Nephron progenitor cell (in vitro differentiated cells): ENCODE measurements at places on chromosomes 1 and 21.
A peak's percentile ranks its signal among the peaks of the same experiment; 100 is the strongest.

- DNase-seq: no peak
These were observed 101.2 kb downstream of the AKT3 start for GRCh38 chr1:243748706-243749283.

- no peak for DNase-seq
These were observed 12.2 kb downstream of the ZDHHC18 start for GRCh38 chr1:26838474-26839338.

GRCh38 chr1:160362168-160362957 lies 4.5 kb upstream of the NHLH1 start:
- no peak for DNase-seq

GRCh38 chr1:115595279-115596079 lies 46.3 kb upstream of the VANGL1 start:
- DNase-seq: peak; percentile 91

DNA sequence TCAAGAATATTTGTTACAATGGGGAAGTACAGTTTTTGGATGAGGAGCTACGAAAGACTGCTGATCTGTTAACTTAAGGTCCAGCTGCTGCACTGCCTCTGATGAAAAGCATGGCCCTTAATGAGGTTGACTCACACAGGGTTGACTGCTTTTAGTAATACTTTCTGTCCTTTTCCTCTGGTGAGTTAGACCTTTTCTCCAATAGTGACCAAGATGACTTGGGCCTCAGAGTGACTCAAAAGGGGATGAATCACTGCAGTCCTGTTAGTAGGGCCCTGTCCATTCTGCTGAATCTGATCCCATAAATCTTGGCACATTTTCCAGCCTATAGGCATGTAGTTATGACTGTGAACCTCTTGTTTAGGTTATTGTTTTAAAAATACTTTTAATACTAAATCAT lies 2.7 kb downstream of the DISP1 start:
- no peak for DNase-seq

GRCh38 chr1:43834280-43835081 lies 99.1 kb upstream of the ARTN start:
- DNase-seq: no peak

- no peak for DNase-seq
These were observed 82.4 kb upstream of the C21orf91 start for GRCh38 chr21:17901458-17902079.

DNA sequence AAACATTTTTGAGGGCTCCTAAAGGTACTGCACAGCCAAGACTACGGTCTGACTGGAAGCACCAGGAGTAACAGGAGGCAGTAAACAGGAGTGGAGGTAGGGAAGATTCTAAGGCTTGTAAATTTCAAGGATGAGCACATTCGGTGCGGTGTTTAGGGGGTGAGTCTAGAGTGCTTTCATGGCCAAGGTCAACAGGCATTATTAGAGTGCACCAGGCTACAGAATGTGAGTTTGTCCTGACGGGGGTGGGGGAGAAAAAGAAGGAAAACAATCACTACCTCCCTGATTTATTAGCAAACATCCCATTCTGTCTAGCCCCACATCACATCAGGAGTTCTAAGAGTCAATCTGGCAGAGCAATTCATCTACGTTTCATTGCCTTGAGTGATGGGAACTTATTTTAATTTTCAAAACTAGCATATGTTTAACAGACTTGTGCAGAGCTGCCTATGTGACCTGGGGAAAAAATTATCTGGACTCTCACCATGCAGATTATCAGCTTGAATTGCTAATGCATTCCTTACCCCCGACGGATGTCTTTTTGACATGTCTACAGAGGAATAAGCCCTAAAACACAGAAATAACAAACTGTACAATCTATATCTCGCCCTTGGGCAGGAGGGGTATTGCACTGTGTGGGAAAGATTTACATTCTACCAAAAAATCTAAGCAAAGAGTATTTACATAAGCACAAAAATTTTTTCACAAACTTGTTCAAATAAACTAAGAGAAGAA lies 45.0 kb downstream of the APP start:
- no peak for DNase-seq

DNA sequence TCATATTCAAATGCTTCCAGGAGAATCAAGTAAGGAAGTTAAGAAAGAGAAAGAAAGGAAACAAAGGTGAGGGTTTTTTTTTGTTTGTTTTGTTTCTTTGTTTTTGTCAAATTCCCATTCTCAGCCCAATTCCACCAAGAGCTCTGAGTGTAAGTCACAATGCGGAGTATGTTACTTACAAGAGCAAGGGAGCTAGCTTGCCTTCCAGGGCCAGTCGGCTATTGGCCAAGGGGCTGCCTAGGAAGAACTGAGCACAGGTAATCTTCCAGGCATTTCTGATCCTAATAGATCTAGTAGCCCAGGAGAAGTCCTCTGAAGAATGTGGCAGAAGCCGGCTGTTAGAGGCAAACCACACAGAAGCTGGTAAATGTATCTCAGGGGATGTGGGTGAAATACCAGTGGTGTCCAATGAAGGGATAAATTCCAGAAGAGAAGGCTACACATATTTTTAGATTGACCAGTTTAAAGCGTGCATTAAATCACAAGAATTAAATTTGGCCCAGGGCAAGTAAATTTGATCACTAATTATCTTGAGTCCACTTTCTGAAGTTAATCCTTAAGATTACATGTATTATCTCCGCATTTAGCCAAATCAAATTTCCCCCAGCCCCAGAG lies 239.6 kb upstream of the ADAMTS5 start:
- no peak for DNase-seq

DNA sequence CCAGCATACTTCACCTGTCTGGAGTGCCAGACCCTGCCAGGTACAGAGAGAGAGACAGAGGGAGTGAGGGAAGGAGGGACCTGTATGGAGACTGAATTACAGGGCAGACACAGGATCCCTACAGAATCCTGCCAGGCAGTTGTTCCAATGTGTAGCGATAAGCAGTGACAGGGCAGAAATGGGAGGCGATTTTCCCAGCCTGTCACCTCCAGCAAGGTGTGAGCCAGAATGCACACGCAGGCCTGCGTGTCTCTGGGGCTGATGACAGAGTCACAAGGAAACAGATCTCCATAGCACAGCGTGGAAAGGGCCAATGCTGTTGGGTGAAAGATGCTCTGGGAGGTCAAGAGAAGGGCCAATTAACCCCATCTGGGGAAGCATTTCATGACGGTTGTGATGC lies 111.3 kb downstream of the HIVEP3 start:
- DNase-seq: no peak

DNA sequence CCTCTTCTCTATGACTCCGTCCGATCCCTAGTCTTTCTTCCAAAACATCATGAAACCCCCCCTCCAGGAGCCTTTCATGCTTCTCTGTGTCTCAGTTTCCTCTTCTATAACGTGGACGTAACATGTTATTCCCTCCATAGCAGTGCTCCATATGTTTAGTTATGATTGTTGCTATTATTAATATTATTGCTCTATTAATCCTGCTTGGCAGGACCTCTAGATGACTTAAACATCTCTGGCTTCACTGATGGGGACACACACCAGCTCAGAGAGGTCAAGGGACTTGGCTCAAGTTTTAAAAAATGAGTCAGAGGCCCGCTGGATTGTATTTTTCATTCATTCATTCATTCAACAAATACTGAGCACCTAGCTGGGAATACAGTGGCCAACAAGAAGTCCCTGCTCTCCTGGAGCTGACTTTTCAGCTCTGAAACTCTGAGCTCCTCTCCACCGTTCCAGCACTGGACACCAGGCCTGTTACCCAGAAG lies 404 bp upstream of the CPLANE2 start:
- DNase-seq: no peak

DNA sequence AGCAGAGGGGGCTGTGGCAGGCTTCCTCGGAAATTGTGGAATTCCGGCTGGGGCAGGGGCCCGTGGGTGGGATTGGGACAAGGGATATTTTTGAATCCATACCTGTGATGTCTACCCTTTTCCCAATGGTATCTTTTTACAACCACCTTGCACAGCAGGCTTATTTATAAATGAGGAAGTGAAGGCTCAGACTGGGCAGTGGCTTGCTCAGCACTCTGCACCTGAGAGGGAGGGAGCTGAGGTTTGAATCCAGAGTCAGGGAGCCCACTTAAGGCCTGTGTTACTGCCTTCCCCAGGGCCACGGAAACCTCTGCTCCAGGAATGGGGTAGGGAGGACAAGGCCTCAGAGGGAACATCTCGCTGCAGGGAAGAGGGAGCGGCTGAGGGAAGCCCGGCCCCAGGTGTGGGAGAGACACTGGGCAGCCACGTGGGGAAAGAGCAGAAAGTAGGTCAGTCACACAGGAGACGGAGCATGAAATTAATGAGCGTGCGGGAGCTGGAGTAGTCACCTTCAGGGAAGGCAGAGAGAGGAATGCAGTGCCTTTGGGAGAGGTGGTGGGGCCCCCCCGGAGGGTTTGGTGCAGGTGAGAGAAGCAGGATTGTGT lies 35.4 kb upstream of the SCMH1 start:
- DNase-seq: peak; percentile 28

DNA sequence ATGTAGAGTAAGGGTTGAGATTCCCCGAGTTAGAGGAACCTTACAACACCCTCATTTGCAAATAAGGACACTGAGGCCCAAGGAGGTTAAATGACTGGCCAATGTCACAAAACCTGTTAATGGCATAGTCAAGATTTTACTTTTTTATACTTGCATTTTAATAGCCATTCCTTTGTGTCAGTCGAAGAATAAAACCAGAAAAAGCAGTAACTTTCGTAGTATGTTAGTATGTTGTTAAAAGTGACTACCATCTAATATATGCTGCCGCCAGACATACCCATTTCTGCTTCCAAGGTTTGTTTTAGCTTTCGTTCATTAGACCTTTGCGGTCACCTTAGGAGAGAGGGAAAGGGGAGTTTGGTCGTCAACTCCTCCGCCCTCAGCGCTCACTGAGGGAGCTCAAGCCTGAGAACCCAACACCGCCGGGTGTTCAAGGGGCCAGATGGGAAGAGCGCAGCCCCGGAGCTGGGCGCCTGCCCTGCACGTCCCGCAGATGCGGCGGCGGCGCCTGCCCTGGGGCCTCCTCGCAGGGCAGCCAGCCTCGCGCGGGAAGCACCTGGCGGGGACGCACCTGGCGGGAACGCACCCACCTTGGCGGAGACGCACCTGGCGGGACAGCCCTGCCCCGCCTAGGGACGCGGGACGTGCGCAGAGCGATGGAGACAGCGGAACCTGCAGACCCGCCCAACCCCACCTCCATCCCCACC lies 466 bp downstream of the VPS26C start:
- DNase-seq: peak; percentile 63

GRCh38 chr1:245763873-245764331 lies 609.1 kb downstream of the KIF26B start:
- no peak for DNase-seq

GRCh38 chr1:74548961-74549750 lies 36.7 kb upstream of the LRRC53 start:
- DNase-seq: no peak

- DNase-seq: no peak
These were observed 8.9 kb downstream of the CAMTA1 start for GRCh38 chr1:6794164-6794563.

DNA sequence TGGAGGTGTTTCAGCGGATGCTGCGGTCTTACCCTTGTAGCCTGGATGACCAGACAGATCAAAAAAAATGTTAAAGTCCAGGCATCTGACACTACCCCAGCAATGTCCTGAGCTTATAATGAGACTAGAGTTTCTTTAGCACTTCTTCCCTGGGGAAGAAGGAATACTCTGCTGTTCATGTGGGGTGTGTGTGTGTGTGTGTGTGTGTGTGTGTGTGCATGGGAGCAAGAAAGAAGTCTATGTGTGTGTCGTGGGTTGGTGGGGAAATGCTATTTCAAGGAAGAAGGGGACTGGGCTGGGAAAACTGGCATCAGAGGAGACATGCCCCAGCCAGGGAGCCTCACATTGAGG lies 3.0 kb upstream of the RASSF5 start:
- DNase-seq: no peak

- no peak for DNase-seq
These were observed 140.7 kb upstream of the SPAG17 start for GRCh38 chr1:118325550-118326225.

GRCh38 chr1:31669786-31670592 lies 25.3 kb upstream of the PEF1 start:
- no peak for DNase-seq

DNA sequence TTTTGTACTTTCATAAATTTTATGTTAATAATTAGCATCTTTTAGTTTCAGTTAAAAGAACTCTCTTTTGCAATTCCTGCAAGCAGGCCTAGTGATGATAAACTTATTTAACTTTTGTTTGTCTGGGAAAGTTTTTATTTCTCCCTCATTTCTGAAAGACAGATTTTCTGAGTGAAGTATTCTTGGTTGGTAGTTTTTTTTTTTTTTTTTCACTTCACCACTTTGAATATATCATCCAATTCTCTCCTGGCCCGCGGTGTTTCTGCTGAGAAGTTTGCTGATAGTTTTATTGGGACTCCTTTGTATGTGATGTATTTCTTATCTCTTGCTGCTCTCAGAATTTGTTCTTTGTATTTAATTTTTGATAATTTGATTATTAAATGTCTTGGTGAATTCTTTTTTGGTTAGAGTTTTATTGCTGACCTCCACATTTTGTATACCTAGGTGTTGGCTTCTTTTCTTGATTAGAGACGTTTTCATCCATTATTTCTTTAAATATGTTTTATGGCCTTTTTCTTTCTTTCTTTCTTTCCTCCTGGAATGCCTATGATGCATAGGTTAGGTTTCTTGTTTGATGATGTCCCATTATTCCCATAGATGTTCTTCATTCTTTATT lies 45.9 kb downstream of the BRINP2 start:
- DNase-seq: no peak

DNA sequence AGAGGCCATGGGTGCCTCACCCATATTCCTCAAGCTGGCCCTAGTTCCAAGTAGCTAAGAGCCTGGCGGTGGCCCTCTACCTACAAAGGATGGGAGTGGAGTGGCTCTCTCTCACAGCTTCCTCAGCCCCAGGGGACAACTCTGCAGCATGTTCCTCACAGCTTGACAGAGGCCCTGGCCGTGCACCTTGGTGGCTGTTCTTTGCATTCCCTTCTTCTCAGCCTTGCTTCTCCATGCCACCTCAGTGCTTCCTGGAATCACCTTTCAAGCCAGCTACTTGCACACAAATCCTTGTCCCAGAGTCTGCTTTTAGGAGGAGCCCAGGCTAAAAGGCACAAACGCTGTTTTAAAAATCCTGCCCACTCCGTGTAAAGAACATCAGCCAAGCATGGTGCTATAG lies 69.0 kb upstream of the DIRAS3 start:
- DNase-seq: no peak

- DNase-seq: no peak
These were observed 1.8 kb upstream of the TFF2 start for GRCh38 chr21:42352441-42353095.

GRCh38 chr21:35994613-35995012 lies 65.7 kb downstream of the SETD4 start:
- DNase-seq: no peak

DNA sequence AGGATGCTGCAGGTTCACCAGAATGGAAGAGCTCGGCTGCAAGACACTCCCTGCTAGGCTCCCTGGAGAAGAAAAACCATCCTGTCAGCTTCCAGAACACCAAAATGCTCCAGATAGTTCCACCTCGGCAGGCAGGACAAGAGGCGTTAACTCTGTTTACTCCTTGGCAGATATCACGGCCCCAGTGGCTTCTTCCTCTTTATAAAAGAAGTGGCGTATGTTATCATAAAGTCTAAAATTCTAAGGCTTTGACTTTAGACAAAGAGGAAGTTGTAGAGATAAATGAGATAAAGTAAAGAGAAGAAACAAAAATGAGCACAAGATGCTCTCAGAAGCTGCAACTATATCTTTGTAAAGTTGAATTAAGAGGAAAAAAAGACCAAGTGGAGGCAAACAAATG lies 24.3 kb upstream of the MTF1 start:
- DNase-seq: no peak
